ENCODE measurements at places on chromosomes 2 and 18.

GRCh38 chr18:13308369-13308768, 89.8 kb downstream of the LDLRAD4 start:
- DNase-seq = no peak

- no peak for DNase-seq
These were observed 79.0 kb upstream of the TAF1B start for GRCh38 chr2:9764153-9764778.

DNA sequence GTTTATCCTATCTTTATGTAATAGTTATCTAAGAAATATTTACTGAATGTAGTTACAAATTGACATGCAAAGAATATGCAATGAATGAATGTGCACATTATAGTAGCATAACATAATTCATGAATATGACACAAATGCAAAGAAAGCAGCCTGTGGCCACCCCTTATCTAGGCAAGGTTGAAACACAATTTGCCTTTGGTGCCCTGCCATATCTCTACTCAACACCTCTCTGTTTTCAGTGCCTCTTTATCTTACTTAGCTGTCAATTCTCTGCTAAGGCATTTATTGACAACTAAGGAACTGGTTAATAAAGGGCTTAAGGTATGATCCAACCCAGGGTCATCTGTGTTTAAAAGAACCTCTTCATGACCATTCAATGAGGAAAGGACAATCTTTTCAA, 18.9 kb downstream of the REV1 start:
- DNase-seq = no peak

GRCh38 chr2:10659898-10660568, 29.7 kb downstream of the NOL10 start:
- DNase-seq = peak; percentile 87

DNA sequence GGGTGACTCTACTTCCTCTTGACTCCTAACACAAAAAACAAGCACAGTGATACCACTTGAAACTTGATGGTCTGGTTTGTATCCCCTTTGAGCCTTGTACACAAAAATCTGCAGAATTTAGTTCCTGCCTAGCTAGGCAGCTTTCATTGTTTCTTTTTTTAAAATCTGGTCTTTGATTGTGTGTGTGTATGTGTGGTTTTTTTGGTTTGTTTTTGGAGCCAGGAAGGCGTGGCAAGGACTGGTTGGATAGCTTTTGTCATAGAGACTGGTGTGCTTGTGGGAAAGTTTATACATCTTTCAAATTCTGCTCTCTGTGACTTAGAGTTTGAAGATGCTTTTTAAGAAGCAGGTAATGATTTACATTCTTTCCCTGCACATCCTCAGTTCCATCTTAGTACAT, 127.4 kb downstream of the TANC1 start:
- no peak for DNase-seq

DNA sequence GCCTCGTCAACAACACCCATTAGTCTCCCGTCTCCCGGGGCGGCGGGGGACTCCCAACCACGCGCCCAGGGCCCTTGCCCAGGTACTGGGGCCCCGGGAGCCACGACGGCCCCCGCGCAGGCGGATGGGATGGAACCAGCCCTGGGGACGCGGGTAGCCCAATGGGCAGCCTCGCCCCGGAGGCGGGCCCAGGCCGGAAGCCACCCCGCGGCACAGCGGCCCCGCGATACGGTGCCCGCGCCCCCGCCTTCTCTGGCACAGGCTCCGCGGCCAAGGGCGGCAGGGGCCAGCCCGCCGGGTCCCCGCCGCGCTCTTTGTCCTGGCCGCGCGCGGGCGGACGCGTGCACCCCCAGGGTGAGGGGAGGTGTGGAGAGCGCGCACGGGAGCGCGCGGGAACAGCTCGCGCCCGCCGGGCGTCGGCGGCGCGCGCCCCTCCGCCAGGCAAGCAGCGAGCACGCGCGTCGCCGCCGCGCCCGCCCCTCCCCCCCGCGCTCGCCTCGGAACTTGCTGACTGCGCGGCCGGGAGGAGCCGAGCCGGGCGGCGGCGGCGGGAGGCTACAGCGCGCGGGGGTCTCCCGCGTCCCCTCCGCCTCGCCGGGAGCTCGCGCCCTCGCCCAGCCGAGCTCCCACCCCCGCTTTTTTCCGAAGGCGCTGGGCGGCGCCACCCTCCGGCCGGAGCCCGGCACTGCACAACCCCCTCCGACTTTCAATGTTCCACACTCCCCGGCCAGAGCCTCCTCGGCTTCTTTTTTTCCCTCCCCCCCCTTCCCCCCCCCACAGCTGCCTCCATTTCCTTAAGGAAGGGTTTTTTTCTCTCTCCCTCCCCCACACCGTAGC, at the start of gene UBE2E3:
TSS of gene UBE2E3 (plus strand) at position 500 of the 837 bp plus-strand sequence. CDS start 1,438 bp downstream, outside the sequence.
- DNase-seq = peak; percentile 57

DNA sequence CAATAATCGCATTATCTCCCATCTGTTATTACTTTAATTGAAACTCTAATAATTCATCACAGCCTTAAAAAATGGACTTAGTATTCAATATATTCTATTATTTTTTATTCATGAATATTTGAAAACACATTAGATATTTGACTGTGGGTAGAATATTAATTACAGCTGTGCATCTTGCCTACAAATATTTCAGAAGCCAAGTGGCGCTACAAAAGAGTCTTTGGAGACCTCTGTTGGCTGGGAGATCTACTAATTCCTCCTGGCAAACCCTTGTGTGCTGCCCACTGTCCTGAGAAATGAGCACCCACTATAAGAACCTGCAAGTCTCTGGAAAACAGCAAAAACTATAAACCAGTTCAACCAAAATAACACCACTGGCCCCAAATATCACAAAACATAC, 54.5 kb downstream of the PRELID3A start:
- DNase-seq = no peak

DNA sequence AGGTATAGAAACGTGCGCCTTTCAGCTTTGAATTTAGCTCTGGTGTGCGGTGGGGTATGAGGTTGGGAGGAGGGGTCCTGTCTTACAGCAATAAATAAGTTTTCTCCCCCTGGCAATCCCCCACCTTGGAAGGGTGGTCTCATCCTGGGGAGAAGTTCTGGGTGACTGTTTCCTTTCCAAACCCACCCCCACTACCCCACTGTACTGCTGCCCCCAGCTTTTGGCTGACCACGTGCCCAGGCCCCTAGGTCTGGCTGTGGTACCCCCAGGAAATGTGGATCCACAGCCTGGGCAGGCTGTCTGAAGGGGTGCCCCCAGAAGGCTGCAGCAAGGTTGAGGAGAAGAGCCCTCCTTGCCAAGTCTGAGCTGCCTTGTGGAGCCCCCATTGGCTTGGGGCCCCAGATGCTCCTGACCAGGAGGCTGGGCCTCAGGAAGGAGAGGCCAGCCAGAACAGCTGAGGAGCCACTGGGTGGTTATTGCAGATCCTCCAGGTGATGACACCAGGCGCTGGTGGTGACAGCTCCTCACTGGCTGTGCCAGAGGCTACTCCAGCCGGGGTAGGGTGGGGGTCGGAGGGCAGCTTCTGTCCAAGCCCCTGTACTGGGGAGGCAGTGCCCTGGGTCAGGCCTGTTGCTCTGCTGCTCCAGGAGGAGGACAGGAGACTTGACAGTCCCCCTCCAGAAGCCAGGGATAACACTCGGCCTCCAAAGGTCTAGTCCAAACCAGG, 24.2 kb downstream of the CCT7 start:
- no peak for DNase-seq

- DNase-seq = no peak
These were observed 50.0 kb downstream of the CPO start for GRCh38 chr2:206989311-206989710.

DNA sequence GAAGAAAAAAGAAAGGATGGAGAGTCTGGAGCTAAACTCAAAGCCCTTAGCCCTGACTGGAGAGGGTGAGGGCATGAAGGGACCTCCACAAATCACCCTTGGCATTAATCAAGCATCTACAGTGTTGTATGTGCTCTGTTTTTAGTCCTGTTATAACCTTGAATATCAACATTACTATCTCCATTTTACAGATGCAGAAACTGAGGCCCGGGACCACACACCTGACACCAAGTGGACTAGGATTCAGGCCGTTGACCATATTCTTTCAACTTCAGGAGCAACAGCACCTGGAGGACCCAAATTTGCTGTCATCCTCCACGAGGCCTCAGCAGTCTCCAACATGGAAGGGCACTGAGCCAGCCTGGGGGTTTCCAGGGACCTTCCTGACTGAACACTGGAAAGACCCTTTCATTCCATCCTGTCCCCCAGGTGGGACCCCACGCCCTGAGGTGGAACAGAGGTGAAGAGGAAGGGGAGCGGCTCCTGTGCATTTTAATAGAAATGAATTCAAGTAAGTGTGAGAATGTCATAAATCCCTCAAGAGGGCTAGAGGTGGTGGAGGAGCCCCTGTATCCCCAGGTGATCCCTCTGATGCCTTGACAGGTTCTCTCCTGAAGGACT, 41.0 kb downstream of the SERTAD2 start:
- DNase-seq = no peak

DNA sequence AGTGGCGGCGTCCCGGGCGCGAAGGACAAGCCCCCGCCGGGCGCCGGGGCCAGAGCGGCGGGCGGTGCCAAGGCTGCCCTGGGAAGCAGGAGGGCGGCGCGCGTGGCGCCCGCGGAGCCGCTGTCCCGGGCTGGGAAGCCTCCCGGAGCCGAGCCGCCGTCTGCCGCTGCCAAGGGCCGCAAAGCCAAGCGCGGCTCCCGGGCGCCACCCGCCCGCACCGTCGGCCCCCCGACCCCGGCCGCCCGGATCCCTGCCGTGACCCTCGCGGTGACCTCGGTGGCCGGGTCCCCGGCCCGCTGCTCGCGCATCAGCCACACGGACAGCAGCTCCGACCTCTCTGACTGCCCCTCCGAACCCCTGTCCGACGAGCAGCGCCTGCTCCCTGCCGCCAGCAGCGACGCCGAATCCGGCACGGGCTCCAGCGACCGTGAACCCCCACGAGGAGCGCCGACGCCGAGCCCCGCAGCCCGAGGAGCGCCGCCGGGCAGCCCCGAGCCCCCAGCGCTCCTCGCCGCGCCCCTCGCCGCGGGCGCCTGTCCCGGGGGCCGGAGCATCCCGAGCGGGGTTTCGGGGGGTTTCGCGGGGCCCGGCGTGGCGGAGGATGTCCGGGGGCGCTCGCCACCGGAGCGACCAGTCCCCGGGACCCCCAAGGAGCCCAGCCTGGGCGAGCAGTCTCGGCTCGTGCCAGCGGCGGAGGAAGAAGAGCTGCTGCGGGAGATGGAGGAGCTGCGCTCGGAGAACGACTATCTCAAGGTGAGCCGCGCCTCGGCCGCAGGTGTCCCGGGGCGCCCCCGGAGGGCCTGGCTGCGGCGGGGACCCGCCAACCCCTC, 820 bp downstream of the MTCL1 start:
- DNase-seq = no peak

- DNase-seq = peak; percentile 6
These were observed 37.1 kb upstream of the GPR75 start for GRCh38 chr2:53896864-53897263.

DNA sequence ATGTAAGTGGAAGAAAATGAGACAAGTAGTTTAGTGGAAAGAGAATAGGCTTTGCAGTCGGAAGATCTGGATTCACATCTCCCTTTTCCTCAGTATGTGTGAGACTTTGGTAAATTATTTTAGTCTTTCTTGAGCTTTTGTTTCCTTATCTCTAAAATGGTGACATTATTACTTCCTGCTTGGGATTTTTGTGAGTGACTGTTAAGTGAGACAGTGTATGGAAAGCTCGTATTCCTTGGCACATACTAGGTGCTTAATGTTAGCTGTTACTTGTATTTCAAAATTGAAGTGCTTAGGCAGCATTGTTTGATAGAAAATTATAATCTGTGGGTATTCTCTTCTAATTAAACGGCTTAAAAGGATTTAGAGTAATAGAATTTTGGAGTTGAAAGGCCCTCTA, 2.0 kb downstream of the ZNF638 start:
- DNase-seq = no peak

GRCh38 chr2:103788951-103789350, 1027.1 kb downstream of the TMEM182 start:
- DNase-seq = no peak

- DNase-seq = no peak
These were observed 10.7 kb upstream of the SPOPL start for GRCh38 chr2:138490673-138491494.

DNA sequence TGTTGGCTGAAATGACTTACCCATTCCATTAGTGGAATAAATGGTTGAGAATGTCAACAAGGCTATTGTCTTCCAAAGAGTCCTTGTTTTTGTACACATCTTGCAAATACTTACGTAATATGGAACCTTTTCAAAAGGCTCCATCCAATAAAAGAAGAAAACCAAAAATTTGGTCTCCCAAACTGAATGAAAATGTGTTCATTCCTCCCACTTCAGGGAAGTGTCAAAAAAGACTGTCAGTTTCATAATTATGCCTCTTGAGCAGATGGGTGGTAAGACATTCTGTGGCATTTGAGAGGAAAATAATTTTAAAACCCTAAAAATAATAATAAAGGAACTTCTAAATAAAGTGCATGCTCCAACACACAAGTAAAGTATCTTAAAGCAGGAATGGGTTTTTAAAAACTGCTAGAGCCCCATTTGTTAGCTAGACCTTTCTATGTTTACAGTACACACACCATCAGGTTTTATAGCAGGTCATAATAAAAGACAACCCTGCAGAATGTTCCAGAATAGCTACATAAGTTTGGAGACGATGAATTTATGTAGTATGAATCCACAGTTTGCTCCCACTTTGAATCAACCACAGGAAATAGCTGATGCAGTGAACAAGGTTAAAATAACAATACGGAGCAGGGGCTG, 843.7 kb downstream of the LRRTM4 start:
- no peak for DNase-seq

- DNase-seq = no peak
These were observed 186.0 kb upstream of the HDAC4 start for GRCh38 chr2:239586651-239587310.

- no peak for DNase-seq
These were observed 22.4 kb downstream of the ARL6IP6 start for GRCh38 chr2:152740743-152741328.

DNA sequence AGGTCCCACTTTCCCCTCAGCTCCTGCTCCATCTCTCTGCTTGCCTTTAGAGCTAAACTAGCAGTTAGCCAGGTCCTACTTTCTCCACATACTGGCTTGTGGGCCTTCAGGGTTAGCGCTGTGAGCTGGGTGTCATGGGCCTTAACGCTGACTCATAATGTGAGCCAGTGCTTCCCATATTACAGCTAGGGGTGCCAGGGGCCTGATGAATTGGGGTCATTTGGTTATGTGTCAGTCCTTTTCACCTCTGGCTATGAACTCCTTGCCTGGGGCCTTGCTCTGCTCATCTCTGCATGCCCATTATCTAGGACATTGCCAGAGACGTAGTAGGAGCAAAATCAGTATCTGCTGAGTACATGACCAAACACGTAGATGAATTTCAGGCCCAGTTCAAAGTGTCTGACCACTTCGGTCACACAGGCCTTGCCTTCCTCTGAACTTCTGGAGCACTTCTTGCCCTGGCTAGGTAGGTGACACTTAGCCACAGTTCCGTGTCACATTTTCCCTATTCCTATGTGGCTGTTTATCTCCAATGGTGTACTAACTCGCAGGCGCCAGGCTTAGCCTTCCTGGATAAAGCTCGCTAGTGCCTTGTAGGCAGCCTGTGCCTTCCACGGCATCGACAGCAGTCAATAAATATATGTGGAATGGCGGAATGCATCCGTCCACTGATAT, 103.2 kb upstream of the SIX3 start:
- no peak for DNase-seq

GRCh38 chr18:36031903-36032302, 35.5 kb downstream of the RPRD1A start:
- DNase-seq = no peak

GRCh38 chr2:44938287-44939105, 3.0 kb upstream of the SIX3 start:
- no peak for DNase-seq

- no peak for DNase-seq
These were observed 144.3 kb upstream of the DAPL1 start for GRCh38 chr2:158650646-158651357.
